ENCODE measurements at places on chromosomes 16 and 17.

GRCh38 chr17:80129006-80129565 lies 17.8 kb downstream of the EIF4A3 start:
- no peak for DNase-seq

DNA sequence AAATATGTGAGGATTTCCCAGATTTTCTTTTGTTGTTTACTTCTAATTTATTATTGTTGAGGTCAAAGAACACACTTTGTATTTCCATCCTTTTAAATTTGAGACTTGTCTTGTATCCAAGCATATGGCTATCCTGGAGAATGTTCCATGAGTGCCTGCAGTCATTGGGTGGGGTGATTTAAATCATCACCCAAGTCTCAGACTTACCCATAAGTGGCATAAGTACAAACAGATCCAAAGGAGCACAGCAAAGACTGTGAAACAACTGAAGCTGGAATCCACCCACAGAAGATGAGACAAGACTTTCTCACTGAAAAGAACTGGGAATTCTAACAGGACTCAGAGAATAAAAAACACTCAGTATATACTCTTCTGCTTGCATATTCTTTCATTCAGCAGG lies 239.9 kb downstream of the CEP112 start:
- DNase-seq = no peak

- no peak for DNase-seq
Measured at GRCh38 chr17:36934692-36935630, 2.3 kb upstream of the LHX1 start.

- DNase-seq = peak; percentile 49
Measured at GRCh38 chr17:49748791-49749190, 15.1 kb downstream of the FAM117A start.

- no peak for DNase-seq
Measured at GRCh38 chr17:56085576-56086267, 67.6 kb upstream of the ANKFN1 start.

GRCh38 chr17:73431401-73432205 lies 119.8 kb upstream of the CDC42EP4 start:
- DNase-seq = no peak

Data from CD8-positive, alpha-beta memory T cell (primary cell).